H1 (cell line): ENCODE measurements at places on chromosomes 12 and 14. TPM values are rescaled to one million over a fixed set of nuclear protein-coding genes. Genes with fewer than 3 reads are reported as not detected.

DNA sequence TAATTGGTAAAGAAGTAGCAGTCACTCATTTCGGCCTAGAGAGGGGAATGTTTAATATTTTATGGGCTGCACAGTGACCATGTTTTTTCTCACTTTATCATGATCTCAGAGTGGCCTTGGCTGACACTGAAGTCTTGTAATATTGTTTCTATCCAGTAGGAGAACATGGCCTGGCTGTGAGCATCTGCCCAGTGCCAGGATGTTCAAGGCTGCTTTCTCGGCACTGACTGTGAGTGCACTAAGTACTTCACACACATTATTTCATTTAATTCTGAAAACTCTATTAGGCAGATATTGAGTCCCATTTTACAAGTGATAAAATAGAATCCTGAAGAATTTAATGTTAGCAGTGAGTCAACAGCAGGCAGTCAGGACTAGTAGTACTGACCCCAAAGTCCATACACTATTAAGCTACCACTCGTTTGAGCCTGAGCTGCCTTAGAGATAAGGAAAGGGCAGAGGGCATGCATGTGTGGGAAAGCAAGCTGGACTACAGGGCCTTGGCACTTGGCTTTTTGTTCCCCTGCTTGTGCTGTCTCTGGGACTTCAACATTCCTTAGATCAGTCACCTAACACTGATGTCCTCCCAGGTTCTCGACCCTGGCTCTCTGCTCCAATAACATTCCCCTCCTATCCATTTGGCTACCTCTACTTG, 42.2 kb upstream of the APPL2 start:
- DNase-seq: no peak

DNA sequence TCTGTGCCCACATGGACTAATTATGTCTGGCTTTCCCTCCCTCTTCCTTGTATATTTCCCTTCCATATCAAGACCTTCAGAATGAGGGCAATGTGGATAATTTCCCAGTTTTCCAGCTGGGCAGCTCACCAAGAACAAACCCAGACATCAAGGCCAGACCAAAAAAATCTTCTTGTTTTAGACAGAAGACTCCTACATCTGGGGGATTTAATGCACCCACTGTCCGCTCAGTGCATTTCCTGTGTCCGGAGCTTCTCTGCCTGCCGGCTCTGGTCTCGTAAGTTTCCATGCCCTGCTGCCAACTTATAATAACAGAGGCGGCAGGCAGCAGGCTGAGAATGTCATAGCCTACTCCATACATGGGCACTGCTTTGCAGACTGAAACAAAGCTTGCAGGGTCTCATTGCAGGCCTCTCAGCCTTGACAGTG, 207.2 kb upstream of the BCL2L14 start:
- no peak for DNase-seq

The INSM2 gene
- 0.10 TPM in 1 of 2 replicates, not detected in the other for total RNA-seq

The GPR84 gene
- not detected in 2 replicates for total RNA-seq

The SERPINA9 gene
- total RNA-seq: not detected in 2 replicates
